Suppressor macrophage treated with lipopolysaccharide for 4 hours (primary cell): ENCODE measurements at places on chromosomes 12 and 14.
A peak's percentile ranks its signal among the peaks of the same experiment; 100 is the strongest.

DNA sequence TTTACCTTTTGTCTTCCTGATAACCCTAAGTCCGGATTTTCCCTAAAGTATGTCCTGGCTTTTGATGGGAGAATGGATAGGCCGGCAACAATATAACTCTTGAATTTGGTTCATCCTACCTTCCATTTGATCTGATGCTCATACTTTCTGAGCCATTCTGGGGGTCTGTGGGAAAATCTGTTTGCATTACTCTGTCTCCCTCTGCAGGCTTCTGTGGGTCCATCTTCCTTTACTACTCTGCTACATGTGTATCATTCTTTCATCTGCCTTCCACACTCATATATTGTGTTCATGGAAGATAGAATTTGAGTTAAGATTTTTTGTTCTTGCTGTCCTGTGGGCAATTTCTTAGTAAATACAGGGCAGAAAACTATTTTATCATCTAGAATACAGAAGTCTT lies 101.5 kb downstream of the NAV3 start:
- no peak for DNase-seq

- DNase-seq: peak; percentile 3
Measured at GRCh38 chr12:58575256-58575655, 345.0 kb downstream of the LRIG3 start.

- DNase-seq: no peak
Measured at GRCh38 chr14:104640681-104641080, 36.1 kb upstream of the TMEM179 start.

GRCh38 chr14:100694579-100695422 lies 31.9 kb upstream of the DLK1 start:
- DNase-seq: no peak

DNA sequence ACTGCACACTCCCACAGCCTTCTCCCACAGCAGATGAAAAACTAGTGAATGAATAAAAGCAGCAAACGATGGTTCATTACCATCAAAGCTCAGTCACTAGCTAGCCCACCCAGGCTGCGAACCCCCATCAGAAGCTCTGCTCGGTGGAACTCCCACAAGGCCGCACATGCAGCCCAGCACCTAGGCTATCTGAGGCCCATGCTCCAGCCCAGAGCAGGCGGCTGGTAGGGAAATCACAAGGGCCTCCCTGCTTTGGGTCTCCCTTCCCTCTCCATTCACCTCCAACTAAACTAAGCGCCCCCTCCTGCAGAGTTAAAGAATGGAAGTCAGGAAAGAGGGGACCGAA lies 69.0 kb downstream of the ITPK1 start:
- DNase-seq: no peak

DNA sequence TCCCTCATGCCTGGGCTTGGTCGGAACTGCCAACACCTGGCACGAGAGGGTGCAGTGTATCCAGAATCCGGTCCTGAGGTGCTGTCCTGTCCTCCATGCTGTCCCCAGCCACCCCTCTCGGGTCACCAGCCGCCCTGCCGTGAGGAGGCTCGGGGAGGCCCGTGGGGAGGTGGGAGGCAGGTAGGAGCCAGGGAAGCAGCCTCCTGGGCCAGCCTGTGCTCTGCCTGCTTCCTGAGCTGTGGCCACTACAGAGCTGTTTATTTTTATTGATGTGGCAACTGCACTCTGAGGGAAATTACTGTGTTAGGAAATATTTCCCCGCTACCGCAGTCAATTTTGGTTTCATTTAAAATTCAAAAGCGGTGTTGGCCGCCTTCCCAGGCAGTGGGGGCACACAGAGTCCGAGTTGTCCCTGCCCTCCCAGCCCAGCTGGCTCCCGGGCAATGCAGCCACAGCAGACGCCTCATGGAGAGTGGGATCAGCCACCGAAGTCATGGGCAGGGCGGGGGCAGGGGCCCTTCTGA lies 18.3 kb downstream of the NOC4L start:
- peak; percentile 78 for DNase-seq

DNA sequence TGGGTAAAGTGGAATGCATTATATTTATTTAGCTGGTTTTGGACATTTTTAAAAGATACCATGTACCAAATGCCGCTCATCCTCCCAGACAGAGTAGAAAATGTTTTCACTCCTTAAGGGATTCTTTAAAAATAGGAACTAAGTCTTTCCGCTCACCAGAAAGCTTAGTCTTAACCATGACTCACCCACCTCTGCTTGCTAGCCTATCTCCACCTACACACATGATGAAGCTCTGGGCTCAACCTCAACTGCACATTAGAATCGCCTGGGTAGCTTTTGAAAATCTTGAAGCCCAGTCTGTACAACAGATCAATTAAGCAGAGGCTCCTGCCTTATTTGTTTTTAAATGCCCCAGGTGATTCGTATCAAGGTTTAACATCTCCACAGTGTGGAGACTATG lies 260.5 kb downstream of the NEDD1 start:
- DNase-seq: peak; percentile 3

DNA sequence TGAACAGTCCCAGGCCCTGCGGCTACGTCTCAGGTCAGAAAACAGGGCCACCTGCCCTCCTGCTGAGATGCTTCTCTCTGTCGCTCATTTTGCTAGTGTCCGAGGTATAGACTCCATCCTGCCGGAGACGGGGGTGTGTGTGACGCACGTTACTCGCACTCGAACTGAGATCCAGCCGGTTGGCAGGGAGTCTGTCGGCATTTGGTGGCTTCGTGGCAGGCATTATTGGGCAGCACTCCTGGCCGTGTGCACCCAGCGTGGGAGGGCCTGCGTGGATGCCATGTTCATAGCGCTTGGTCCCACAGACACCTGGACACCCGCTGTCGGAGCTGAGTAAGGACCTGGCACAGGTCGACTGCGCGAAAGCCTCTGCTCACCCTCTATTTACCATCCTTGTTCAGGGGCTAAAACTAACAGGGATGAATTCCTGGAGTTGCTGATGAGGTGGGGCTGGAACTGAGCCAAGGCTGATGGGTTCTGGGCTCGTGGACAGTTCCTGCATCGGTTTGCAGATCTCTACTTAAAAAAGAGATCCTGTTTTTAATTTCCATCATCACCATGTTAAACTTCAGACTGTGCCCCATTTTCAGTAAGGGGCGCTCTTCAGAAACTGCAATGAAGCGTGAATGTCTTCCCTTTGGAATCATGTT lies 28.6 kb downstream of the AACS start:
- DNase-seq: no peak

- no peak for DNase-seq
Measured at GRCh38 chr12:102314821-102315220, 117.2 kb upstream of the PMCH start.

DNA sequence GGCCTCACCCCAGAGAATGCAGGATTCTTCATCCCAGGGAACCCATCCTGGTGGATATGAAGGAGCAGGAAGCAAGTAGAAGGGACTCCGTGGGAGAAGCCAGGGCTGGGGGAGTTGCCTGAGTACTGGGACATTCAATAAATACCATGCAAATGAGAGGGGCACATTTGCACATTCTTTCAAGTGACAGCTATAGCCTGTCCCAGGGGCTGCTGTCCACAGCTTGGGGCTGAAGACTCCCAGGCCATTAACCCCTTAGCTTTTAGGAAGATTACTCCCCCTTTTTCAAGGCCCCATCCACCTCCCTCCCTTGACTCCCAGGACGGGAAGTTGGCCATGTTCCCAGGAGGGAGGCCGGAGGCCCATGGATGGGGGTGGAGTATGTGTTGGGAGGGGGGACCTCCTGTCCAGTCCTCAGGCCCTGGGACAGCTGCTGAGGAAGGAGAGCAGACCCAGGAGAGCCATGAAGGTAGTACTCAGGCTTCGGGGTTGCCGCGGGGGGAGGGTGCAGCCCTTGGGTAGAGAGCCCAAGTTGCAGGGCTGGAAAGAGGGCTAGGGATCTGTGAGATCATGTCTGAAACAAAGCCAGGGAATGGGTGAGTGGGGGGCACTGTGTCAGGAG lies 974 bp upstream of the TNS2 start:
- DNase-seq: no peak

DNA sequence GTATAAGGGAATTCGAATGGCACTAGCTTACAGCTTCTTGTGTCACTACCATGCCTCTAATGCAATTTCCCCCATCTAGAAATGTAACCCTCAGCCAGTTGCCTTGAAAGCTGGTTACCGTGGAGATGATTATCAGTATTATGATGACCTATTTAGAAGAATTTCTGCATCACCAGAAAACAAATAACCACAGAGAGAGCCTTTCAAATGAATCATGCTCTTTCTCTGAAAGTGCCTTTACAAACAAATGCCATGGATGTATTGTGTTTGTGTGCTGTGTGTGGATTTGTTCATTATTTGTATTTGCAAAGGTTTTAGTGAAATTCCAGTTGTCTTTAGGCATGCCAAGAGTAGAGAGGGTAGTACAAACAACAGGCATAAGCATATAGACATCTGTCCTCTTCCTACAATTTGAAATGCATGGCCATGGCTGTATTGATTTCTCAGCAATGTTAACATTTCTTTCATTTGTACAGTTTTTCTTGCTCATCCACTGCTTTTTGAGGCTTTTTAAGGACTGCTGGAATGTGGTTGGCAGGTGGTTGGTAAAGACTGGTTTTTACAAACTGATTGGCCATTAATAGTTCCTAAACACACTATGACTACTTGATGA lies 266.5 kb downstream of the PAWR start:
- DNase-seq: no peak

DNA sequence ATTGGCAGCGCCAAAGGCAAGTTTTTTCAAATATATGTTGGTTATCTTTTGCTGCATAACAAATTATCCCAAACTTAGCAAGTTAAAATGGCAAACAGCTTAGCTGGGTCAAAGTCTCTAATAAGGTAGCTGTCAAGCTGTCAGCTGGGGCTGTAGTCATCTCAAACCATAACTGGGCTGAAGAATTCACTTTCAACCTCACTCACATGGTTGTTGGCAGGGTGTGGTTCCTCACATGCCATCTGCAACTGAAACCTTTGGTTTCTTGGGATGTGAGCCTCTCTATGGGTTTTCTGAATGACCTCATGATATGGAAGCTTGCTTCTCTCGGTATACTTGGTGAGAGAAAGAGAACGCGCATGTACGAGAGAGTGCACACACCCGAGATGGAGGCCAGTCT lies 125.4 kb downstream of the LRIG3 start:
- no peak for DNase-seq

DNA sequence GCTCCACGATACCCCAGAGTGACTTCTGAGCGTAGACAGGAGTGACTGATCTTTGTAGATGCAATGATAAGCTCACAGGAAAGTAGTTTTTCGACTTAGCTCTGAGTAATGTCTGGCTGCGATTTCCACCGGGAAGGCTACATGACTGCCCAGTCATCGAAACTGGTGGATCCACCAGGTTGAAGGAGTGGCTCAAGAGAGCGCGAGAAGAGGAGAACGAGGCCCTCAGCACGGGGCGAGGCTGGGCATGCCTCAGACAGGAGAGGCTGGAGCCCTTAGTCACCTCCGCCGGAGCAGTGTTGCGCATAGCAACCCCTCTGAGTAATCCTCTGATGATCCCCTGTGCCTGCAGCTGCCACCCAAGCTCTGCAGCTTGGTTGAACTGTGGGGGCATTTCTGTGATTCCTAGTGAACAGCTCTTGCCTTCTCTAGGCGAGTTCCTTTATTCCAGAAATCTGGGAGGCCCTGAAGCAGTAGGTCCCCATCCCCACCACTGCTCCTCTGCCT lies 25.6 kb downstream of the ELK3 start:
- DNase-seq: peak; percentile 55

DNA sequence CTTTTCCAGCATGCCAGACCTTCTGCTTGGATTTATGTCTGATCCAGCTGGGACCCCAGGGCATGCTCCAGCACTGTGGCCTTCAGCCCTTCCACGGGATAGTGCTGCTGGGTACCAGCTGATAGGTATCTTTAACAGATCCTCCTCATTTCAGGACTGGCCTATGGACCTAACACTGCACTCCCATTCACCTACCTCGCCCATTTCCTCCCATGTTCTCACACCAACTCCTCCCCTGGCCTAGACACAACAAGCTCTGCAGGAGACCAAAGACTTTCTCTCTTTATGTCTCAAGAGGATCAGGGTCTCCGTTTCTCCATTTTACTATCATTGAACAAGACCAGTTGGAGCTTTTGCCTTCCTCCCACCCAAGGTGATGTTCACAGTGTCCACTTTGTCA lies 140.0 kb upstream of the TMCC3 start:
- DNase-seq: no peak

DNA sequence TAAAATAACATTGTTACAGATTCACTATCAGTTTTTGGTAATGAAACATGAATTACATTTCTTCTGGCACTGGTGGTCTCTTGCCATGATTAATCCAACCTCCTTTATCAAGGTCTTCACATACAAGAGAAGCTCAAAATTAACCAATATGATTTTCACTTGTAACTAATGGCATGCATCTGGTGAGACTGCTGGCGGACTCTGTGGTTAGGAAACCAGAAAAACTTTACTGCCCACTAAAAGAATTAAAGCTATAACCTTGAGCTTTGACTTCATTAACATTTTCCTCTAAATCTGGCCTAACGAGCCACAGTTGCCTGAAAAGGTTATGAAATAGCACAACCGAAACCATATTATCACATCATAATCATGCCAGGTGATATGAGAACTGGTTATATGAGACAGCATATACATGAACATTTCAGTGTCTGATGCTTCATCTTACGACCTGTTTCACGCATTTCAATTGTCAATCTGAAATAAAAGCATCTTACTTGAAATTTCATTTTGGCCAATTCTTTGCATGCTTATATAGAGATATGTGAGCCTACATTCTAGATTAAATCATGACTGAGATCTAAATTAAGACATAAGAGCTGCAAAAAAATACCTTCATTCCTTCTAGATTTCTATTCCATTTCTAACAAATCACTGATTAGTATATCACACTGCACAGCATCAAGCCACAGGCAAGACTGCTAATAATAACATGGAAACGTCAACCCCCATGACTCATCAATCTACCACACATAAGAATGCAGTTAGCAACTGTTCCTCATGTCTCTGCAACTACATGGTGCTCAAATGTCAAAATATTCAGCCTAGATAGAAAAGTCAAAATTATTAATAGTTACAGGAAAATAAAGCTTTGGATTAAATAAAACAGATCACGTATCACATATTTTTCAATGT lies 89.3 kb downstream of the OSBPL8 start:
- DNase-seq: peak; percentile 76

DNA sequence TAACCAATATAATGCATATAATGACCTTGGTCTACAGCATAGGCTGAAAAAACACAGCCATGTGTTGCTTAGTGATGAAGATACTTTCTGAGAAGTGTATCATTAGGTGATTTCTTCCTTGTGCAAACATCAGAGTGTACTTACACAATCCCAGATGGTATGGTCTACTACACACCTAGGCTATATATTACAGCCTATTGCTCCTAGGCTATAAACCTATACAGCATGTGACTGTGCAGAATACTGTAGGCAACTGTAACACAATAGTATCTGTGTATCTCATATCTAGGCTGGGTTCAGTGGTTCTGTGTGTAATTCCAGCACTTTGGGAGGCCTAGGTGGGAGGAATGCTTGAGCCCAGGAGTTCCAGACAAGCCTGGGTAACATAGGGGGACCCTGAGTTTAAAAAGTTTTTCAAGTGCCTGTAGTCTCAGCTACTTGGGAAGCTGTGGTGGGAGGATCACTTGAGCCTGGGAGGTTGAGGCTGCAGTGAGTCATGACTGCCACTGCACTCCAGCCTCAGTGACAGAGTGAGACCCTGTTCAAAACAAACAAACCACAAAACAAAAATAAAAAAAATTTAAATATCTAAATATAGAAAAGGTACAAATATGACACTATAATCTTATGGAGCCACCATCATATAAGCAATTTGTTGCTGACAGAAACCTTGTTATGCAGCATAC lies 66.6 kb downstream of the GRIP1 start:
- DNase-seq: no peak
